T-helper 17 cell (primary cell): ENCODE measurements at places on chromosomes 2 and 18. TPM values are rescaled to one million over a fixed set of nuclear protein-coding genes. Genes with fewer than 3 reads are reported as not detected.

ZNF519 gene
- total RNA-seq, result 10.6 TPM

SLC30A3 gene
- 0.13 TPM for total RNA-seq

GRCh38 chr18:1227025-1227424, 322.4 kb downstream of the ADCYAP1 start:
- DNase-seq, result no peak
- no peaks in the 10 kb centered on the region for H3K27me3 ChIP-seq
- no peaks in the 10 kb centered on the region for H3K36me3 ChIP-seq

EVX2 gene
- not detected for total RNA-seq

- no peak for DNase-seq
- H3K4me3 ChIP-seq, result no peak overlapping the region
- peaks cover 65% of the 10 kb centered on the region for H3K27me3 ChIP-seq
- peaks cover 2% of the 10 kb centered on the region for H3K36me3 ChIP-seq
Measured at GRCh38 chr2:130252880-130253645, 54.8 kb upstream of the TUBA3E start.

DNA sequence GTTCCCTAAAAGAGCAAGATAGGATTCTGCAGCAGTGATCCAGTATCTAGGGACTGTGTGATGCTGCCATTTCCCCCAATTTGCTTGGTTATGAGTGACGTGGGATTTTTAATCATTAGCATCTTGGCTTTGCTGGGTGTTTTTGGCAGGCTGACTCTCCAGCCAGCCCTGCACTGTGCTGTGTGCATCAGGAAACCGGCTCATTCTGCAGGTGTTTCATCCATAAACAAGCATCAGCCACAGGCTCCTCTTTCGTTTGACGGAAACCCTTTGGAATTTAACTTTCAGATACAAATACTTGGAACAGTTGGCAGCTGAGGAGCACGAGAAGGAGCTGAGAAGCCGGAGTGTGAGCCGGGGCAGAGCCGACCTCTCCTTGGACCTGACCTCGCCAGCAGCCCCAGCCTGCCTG, 135.9 kb downstream of the TPGS2 start:
- peaks cover 3% of the 10 kb centered on the region for H3K36me3 ChIP-seq
- no peak overlapping the region for H3K27ac ChIP-seq
- H3K4me3 ChIP-seq, result no peak overlapping the region
- H3K4me1 ChIP-seq, result peaks cover 5% of the 10 kb centered on the region
